Brain (organoid and tissue), 16 donors: ENCODE measurements at places on chromosomes 11 and 22.

- DNase-seq: no peak
These were observed 25.8 kb downstream of the LRP5 start for GRCh38 chr11:68338051-68338780.

- no peak for DNase-seq
These were observed 1.9 kb downstream of the DPAGT1 start for GRCh38 chr11:119099711-119100110.

DNA sequence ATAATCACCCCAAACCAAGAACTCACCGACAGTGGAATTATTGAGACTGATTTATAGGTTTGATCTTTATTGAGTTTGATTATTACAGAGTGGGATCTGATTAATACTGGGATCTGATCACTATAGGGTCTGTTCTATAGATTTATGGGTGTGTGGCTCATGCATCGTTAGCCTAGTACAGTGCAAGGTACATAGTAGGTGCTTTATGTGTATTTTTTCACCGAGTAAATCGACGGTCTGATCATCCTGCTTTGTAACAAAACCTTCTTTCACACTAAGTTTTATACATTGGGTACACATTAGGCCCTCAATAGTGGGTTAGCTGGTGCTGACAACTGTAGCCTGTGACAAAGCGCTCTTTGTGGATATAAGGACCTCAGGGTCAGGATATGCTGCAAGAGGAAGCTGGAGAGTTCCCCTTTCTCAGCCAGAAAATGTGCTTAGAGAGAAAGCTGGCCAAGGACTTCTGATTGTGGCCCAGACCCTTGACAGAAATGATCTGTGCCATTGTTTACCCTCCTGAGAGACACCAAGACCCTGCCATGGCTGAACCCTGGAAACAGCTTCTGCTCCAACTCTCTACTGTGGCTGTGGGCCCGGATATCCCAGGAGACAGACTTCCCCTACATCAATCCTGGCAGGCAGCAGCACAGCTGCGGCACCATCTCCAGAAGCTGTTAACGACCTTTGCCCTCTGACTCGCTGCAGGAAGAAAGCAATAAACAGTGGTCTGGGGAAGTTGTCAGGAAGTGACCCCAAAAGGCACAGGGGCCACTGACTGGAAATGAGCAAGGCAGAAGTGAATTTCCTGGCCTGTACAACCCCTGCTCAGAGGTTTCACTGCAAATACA lies 16.1 kb upstream of the TPP1 start:
- DNase-seq: peak; percentile 21

GRCh38 chr11:31262761-31263160 lies 106.8 kb downstream of the DCDC1 start:
- DNase-seq: no peak

DNA sequence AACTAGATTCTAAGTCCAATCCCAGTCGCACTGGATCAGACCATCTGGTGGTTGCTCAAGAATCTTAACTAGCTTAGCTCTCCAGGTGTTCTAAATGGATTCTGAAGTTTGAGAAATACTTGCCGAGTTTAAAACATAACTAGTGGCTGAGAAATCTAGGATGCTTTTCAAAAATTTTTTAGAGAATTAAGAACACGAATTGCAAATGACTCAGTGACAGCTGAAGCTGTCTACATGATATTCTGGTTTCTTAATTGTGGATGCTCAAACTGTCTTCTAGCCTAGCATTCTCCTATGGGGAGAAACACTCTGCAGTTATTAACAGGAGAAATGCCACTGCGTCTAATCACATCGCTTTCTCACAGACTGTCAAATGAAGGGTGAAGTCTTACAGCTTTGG lies 20.2 kb upstream of the TP53AIP1 start:
- peak; percentile 54 for DNase-seq

GRCh38 chr11:14079011-14079410 lies 116.5 kb downstream of the SPON1 start:
- DNase-seq: peak; percentile 9

GRCh38 chr11:65973439-65974110 lies 12.0 kb downstream of the SART1 start:
- DNase-seq: no peak

DNA sequence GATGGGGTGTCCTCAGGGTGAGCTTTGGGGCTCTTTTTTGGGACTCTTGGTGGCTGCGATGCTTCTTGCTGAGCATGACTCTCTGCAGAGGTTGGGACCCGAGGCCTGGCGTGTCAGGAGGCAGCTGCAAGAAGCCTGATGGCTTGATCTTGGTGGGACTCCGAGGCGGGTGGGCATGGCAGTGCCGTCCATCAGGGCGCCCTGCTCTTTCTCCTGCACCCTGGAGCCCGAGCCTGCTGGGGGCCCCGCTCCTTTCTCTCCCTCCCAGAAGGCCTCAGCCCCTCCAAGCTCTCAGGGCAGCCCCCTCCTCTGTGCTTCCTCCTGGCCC lies 432.7 kb downstream of the TBC1D22A start:
- DNase-seq: no peak

DNA sequence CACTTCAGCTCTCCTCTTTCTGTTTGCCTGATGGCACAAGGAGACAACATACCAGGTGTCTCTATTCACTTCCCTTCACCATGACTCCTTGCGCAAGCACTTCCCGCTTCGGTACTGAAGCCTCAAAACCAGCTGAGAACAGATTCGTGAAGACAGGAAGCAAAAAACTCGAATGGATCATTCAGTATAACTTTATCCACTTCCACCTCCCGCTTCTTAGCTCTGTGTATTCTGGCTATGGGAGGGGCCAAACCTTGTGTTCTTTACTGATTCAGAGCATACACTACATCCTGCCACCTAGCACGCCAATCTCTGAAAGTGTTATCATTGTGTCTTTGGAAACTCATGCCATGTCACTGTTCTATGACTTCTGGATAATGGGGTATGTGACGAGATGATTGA lies 62.2 kb upstream of the ADA2 start:
- DNase-seq: no peak

DNA sequence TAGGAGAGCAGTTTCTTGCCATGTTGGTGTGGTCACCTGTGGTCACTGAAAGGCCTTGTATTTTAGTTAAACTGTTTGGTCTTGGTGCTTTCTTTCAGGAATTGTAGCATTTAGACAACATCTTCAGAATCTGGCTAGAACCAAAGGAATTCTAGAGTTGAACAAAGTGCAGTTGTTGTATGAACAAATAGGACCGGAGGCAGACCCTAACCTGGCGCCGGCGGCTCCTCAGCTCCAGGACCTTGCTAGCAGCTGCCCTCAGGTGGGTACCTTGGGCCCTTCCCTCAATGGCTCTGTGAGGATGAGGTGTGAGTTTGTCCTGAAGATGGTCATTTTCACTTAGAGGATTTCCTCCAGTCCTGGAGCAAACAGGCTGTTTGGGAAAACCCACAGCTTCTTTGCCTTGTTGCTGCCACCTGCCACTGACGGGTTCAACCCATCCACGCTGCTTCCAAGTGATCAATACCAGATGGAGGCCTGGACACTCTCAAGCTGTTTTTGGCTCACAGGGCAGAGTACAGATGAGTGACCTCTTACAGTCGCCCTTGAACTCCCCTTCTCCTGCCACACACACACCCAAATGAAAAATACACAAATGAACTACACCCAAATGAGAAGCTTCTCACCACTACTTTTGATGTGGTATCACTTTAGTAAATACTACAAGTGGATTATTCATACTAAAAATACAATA lies 45.2 kb downstream of the PPP2R1B start:
- no peak for DNase-seq

DNA sequence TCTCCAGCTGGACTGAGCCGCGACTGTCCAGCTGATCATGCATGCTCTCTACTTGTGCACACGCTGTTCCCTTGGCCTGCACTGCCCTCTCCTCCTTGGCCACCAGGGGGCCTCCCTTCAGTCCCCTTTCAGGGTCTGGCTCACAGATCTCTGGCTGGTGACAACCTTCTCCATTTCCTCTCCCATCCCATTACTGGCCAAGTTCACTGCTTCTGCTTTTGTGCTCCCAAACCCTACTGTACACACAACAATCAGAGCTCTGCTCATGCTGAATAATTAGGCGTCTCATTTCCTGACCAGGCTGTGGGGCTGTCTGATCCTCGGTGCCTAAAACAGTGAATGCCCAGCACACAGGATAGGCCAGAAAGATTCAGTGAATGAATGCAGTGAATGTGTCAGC lies 224.0 kb upstream of the NARS2 start:
- DNase-seq: peak; percentile 67

DNA sequence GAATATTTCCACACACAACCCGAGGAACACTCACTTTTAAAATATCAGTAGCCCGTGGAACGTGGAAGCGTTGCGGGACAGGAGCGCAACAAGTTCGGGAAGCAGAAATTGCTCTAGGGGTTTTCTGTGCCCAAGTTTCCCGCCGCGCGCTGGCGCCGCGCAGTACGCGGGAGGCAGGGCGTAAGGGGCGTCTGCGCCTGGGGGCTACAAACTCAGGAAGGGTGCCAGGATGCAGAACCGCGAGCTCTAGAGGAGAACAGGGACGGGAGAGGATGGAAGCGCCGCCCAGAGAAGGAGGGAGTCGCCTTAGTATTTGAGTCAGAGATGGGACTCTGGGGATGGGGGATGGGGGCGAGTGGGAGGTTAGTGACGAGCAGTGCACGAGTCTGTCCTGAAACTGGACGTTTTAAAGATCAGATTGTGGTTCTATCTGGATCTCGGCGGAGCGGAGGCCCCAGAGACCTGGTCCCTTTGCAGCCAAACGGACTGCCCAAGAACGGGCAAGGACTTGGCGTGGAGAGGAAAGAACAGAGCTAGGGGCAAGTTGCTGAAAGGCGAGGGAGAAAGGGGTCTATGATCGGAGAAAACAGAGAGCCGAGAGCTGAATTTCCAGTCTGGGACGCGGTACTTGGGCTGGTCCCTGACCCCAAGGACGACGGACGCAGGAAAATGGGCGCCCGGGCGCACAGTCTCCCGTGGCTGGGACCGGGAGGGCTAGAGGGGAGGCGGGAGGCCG lies 4.7 kb downstream of the BSX start:
- DNase-seq: peak; percentile 56

DNA sequence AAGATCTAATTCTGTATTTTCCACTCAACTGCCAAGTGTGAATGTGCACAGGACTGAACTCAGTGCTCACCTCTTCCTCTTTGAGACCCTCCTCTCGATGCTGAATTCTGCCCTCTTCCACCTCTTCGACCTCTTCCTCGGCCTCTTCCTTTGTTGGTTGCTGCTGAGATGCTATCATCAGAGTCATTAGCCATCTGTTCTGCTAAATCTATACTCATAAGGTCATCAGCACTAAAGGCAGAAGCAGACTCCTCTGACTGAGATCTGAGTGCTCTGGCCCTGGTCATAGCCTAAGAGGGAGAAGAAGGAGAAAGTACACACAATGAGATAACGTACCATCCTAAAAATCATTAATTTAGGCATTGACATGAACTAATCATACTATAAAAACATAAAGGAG lies 45.9 kb upstream of the GPR83 start:
- no peak for DNase-seq

DNA sequence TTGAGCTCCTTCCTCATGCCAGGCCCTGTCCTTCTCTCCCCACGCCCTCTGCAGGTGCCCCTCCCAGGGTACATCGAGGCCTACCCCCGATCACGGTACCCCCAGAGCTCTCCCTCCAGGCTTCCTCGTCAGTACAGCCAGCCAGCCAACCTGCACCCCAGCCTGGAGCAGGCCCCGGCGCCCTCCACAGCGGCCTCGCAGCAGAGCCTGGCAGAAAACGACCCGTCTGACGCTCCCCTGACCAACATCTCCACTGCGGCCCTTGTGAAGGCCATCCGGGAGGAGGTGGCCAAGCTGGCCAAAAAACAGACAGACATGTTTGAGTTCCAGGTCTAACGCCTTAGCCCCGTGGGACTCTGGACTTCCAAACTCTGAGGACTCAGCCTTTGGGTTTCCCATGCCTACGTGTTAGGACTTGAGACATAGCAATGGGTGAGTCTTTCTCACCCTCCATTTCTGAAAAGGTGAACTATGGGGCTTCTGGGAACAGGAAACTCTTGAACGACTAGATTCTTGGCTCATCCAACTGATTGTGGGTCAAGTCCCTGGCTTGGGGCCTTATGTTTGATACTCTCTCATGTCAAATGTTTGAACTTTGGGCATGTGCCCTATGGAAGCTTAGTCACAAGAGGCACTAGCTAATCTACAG lies 32.7 kb downstream of the C11orf91 start:
- DNase-seq: no peak

- DNase-seq: no peak
These were observed 505 bp downstream of the NUDT22 start for GRCh38 chr11:64226507-64227051.

DNA sequence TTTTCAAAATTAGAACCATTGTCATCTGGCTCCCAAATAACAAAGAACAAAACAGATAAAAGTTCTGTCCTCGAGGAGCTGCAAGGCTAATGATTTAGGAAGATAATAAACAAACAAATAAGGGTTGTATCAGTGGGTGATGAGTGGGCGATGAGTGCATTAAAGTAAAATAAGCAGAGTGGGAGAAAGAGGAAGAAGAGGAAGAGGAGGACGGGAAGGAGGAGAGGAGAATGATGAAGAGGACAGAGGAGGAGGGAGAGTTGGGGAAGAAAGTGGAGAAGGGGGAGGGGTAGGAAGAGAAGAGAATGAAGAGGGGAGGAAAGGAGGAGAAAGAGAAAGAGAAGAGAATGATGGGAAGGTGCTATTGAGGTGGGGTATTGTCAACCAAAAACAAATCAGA lies 33.4 kb upstream of the ISX start:
- no peak for DNase-seq

DNA sequence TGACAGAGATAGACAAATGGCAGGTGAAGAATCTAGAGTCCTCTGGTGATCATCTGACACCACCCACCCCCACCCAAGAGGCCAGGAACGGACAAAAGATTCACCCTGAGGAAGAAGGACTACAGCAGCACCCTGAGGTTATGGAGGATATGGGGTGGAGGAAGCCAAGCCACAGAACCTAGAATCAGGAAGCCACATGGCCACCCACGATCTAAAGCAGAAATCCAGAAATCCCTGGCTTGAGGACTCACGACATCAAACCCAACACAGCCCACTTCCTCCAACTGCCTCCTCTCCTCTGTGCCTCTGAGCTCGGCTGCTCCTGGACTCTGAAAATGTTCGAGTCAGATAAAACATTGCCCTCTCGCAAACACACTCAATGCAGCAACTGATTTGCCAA lies 364.3 kb downstream of the SHANK2 start:
- no peak for DNase-seq

DNA sequence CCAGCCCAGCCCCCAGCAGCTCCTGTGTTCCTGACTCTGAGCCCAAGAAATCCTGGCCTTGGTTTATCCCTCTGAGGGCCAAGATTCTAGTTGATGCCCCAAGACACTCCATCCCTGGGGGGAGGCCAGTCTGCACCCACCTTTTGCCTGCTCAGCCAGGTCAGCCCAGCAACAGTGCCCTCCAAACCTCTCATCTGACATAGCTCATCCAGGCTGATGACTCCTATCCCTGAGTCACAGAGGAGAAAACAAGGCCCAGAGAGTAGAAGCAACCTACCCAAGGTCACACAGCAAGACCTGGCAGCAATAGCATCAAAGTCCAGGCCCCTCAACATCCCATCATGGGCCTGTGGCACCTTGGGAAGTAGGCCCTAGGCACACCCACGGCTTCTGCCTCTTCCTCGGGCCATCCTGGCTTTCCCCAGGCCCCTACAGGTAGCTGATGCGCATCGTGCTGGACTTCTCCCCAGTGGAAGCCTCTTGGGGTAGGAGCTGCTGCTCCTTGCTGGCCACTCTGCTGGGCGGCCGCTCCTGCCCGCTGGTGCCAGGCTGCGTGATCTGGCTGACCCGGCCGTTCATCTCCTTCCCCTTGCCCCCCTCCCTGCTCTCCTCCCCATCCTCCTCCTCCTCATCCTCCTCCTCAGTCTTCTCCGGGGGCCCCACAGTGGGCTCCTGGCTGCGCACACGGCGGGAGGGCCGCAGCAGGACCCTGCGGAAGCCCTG lies 6.0 kb downstream of the SSTR3 start:
- no peak for DNase-seq

GRCh38 chr22:26194877-26195276 lies 25.6 kb downstream of the SEZ6L start:
- no peak for DNase-seq
